ENCODE measurements at places on chromosomes 12 and 14.

- DNase-seq: no peak
These were observed 11.0 kb downstream of the KLHDC1 start for GRCh38 chr14:49703965-49704364.

DNA sequence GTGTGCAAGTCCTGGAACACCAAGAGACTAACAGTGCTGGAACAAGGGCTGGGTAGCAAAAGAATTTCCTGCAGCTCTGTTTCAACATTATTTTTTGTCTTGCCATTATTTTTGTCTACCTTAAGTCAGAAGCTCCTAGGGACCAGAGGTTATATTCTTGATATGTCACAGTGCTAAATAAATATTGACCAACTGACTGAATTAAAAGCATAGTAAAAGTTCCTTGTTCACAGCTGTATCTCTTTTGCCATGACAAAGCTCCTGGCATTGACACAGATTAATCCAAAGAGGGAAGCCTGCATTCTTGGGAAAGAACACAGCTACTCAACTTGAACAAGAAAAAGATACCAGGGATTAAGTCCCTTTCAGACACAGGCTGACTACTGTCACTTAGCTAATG is 136.5 kb downstream of the SPTSSA start:
- no peak for DNase-seq

GRCh38 chr14:85363358-85363757 is 166.6 kb upstream of the FLRT2 start:
- no peak for DNase-seq

- no peak for DNase-seq
These were observed 12.0 kb downstream of the SLC15A4 start for GRCh38 chr12:128811806-128812205.

DNA sequence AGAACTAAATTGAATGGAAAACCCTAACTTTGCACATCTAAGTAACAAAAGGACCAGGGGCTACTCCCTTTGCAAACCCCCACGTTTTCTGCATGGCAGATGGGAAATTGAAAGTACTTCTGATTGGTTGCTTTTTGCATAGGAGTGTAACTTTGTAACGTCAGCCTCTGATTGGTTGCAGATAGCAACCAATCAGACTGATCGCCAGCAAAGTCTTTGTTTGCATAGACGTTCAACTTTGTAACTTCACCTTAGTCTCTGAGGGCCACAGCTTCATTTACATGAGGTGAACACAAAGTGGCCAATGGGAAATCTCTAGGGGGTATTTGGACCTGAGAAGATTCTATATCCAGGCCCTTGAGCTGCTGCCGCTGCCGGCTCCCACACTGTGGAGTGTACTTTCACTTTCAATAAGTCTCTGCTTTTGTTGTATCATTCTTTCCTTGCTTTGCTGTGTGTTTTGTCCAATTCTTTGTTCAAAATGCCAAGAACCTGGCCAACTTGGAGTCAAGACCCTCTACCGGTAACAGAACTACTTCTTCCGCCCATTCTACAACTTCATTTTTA is 102.5 kb upstream of the PRICKLE1 start:
- no peak for DNase-seq

DNA sequence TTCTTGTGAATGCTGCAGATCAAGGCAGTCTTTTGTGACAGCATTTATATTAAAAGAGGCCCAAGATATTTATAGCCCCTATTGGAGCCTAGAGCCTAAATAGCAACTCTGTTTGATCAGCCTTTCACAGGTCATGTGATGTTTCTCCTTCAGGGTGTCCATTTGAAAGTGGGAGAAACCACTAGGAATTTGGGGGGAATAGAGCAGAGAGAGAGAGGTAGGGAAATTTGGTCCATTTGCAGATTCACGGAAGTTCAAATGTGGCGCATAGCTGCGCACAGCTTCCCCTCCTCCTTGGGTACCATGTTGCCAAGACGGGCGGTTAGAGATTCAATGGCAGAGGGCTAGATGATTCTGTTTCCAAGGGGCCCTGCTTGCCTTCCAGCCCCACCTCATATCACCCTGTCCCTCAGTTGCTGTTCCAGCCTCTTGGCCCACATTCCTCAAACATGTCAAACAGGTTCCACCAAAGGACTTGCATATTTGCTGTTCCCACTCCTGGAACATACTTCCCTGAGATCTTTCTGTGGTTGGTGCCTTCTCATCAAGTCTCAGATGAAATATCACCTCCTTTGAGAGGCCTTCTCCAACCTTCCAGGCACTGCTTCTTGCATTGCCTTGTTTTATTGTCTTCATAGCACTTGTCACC is 220.8 kb downstream of the CHST11 start:
- DNase-seq: no peak

DNA sequence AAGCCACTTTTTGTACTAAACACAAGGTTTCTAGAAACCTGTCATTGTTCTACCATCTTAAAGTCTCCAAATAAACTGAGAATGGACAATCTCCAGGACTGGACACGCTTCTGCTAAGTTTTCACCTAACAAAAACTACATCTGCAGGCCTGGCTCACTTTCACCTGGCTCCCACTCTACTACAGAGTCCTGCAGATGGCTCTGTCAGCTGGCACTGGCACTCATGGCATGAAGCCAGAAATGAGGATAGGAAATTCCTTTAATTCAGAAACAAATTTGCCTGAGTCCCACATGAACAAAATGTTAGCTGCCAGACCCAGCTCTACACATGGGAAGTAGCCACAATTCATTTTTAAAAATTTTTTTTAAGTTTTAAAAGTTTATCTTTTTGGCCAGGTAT is 42.1 kb downstream of the STXBP6 start:
- DNase-seq: no peak

- DNase-seq: no peak
These were observed 40.2 kb downstream of the STAB2 start for GRCh38 chr12:103627189-103627855.

Measured in fibroblast of upper back skin (primary cell).